ENCODE measurements at places on chromosomes 2 and 18.

DNA sequence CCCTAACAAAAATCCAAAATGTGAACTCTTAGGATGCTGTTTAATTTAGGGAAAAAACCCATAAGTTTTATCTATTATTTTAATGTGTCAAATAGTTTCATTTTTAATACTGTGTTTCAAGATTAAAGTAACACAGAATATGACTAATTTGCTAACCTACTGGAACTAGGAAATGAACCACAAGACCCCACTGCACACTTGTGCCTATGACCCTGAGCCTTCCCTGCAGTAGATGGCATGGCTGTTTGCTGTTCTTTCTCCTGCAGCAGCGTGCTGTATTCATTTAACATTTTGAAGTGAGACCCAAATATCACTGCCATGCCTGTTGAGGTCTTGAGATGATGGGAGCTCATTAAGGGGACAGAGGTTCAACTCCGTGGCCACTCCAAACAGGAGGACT lies 565.2 kb upstream of the NRP2 start:
- no peak for DNase-seq

DNA sequence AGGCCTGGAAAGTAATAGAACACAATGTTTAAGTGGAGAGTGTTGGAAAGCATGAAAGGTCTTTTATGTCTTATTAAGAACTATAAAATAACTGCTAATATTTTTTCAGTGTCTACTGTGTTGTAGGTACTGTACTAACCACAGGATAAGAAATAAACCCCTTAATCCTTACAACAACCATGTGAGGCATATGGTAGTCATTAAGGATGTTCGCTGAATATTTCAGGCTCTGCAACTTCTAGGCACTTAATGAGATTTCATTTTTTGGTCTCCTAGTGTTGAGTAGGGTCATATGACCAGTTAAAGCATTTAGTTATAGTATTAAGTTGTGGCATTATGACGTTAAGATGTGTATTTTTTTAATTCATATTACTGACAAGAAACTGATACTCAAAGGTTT lies 346.6 kb upstream of the KCNH7 start:
- DNase-seq: no peak

DNA sequence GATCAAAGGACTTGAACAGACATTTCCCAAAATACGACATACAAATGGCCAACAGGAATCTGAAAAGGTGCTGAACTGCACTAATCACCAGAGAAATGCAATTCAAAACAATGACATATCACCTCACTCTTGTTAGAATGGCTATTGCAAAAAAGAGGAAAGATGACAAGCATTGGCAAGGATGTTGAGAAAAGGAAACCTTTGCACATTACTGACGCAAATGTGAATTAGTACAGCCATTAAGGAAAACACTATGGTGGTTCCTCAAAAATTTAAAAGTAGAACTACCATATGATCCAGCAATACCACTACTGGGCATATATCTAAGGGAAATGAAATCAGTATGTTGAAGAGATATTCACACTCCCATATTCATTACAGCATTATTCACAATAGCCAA lies 57.7 kb upstream of the ASPRV1 start:
- DNase-seq: no peak

DNA sequence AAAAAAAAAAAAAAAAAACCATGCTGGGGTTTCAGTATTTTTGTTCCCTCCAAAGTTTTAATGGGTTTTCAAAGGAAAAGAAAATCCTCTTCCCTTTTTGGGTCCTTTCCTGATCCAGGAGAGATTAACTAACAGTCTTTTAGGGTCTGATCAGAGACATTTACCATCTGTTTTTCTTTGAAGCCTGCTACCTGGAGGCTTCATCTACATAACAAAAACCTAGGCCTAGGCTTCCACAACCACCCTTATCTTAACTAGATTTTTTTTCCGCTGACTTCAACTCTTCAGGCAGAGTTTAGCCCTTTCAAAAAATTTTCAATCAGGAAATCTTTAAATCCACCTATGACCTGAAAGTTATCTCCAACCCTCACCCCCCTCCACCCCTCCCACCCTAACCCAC lies 154.7 kb downstream of the MBD2 start:
- no peak for DNase-seq

DNA sequence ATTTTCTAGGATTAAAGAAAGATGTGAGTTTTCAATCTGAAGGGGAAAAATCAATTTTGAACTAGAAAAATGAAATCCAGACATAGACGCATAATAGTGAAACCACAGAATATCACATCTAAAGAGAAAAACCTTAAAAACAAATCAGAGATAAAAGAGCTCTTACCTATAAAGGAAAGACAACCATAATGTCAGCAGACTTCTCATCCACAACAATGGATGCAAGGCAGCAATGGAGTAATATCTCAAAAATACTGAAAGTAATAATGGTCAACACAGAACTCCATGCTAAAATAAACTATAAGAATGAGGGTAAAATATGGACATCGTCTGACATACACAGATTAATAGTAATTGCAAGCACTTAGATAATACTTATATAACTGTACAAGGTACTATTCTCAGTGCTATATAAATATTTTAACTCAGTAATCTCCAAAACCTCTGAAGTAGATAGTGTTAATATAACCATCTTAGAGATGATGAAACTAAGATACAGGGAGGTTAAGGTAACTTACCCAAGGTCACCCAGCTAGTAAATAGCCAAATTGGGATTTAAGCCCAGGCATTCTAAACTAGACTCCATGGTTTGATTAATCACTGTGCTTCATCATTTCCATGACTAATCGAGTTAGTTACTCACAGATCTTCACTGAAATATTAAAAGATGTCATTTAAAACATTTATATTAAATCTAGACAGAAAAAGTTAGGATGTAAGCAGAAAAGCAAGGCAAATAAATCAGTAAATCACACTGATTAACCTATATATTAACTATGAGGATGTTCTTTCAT lies 89.4 kb upstream of the SPTBN1 start:
- no peak for DNase-seq

DNA sequence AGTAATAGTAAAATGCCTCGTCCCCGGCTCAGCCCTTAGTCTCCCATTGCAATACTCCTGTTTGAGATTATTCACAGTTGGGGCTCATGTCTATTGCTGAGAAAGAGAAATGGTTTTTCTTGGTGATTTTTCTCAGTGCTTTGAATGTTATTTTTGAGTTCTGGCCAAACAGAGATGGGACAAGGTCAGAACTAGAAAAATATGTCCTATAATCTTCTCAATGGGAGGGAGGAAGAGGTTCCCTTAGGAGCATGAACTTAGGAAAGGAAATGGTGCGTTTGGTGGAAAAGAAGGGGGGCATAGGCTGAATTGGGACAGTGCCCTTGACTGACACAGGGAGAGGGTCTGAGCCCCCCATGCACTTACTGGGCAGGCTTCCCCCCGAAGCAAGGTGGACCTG lies 133.8 kb downstream of the AGAP1 start:
- DNase-seq: no peak

DNA sequence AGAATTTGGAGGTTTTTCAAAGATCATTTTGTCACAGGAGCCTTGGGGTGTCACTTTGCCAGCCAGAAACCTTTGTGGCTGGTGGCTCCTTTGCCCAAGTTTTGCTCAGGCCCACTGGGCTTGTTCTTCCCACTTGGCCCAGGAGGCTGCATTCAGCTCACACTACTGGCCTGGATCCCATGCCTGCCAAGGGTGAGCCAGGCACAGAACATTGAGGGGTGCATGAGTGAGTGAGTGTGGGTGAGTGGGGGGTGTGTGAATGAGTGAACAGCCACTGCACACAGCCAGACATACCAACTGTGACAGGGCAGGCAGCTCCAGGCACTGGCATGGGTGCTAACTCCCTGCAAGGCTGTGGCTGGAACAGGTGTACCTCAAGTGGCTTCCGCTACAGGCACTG lies 39.6 kb downstream of the FAM171B start:
- DNase-seq: no peak

DNA sequence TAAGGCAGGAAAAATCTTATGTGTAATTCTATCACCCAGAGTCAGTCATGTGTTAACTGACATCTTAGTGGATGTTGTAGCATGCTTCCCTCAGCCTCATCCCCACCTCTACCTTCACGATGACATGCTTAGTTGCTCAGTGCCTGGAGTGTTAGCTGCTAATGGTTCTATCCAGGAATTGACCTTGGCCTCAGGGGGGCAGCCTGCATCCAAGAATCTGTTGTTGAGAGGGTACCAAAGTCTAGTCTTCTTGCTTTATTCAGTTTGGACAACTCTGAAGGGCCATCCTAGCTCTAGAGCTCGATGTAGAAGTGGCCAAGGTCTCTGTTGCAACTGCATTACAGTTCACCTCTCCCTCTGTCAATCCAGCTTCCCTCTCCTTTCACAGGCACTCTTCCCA lies 61.2 kb downstream of the ACYP2 start:
- DNase-seq: no peak

GRCh38 chr18:23134780-23135549 lies at the start of gene CABLES1:
TSS of gene CABLES1 (plus strand) at chr18:23135485. CDS start at chr18:23135763, 278 bp downstream.
- DNase-seq: peak; percentile 6

GRCh38 chr2:105248316-105249070 lies 7.0 kb downstream of the GPR45 start:
- no peak for DNase-seq

- DNase-seq: no peak
Observed at GRCh38 chr2:40192864-40193669, 258.8 kb downstream of the SLC8A1 start.

- DNase-seq: no peak
Observed at GRCh38 chr2:88464153-88464552, 11.7 kb upstream of the FOXI3 start.

DNA sequence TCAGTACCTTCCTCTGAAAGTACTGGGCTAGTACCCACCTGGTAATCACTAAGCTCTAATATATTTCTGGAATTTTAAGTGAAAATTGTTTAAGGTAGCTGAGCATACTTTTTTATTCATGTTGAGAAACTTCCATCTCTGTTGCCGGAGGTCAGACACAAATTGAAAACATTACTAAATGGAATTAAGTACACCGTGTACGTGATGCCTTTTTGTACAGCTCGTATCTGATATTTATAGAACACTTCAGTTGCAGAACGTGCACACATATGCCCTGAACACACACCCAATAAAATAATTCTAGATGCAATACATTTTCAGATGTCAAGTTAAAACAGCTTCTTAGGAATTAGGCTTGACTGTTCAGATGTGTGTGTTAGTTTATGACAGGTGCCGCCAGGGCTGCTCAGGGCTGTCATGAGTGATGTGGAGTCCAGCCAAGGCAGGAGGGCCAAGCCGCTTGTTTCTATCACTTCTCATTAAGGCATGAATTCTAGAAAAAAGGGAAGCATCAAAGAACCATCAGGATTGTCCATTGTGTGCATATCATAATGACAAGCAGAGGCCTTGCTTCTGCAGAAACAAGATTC lies 80.9 kb upstream of the FOSL2 start:
- no peak for DNase-seq

DNA sequence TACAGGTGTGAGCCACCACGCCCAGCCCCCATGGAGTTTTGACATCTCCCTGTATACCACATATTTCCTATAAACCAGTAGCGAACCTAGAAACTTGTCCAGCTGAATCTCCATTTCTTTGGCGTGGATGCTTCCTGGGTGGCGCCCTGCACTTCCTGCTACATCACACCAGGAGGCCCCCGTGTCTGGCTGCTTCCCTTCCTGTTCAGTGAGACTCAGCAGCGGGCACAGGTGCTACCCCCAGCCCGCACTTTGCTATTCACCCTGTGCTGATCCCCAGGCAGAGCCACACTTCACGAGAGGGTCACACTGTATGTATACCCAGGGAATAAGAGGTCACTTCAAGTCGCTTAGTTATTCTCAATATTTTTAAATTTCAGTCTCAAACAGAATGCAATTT lies 35.0 kb downstream of the CYP27C1 start:
- DNase-seq: no peak

DNA sequence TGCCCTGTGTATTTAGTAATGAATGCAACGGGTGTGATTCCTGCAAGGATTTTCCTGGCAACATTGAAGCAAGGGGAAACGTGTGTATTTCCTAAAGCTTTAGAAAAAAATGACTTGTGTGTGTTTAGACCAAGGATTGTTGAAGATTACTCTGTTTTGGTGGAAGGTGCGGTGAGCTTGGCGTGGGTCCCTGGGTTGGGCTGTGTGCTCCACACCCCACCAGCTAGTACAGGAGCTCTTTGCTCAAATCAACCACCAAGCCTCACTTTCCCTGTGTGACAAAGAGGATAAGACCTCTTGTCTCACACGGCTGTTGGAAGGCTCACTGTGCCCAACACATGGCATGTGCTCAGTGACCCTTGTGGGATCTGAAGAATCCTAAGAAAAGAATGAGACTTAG lies 21.4 kb upstream of the GREB1 start:
- no peak for DNase-seq

DNA sequence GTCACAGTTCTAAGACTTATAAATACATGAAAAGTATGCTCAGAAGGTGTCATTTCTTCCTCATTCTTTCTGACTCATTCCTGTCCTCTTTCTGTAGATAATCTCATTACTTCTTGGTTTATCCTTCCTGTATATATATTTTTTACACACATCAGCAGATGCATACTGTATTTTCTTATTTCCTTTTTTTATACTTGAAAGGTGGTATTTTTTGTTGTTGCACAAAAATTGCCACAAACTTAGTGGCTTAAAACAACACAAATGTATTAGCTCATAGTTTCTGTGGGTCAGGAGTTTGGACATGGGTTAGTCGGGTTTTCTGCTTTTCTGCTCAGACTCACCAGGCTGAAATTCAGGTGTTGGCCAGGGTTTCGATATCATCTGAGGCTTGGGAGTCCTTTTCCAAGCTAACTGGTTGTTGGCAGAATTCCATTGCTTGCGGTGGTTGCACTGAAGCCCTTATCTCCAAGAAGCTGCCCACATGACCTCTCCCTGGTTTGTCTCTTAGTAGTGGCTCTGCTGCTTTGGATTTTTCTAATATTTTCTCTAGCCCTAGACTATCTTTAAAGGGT lies 162.6 kb downstream of the FMNL2 start:
- DNase-seq: no peak

DNA sequence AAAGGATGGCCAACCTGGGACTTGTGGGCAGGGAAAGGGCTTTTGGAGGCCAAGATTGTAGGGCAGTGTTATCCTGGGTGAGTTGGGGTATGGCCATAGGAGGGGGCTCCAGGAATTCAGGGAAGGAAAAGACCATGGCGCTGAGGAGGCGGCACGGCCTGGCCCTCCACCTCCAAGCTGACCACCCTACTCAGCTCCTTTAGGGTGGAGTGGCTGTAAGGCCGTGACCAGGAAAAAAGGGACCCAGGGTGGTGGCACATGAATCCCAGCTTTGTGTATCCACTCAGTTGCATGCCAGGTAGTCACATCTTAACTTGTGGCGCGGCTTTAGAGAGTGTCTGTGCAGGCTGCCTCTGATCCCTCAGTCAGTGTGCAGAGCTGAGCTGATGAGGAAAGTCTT lies 168.1 kb downstream of the AGAP1 start:
- no peak for DNase-seq

Data from T-cell (primary cell).